ENCODE measurements at places on chromosomes 16 and 17. TPM values are rescaled to one million over a fixed set of nuclear protein-coding genes. Genes with fewer than 3 reads are reported as not detected.

Gene ITGA2B
- total RNA-seq = 2.9 TPM

Gene GDPD1
- total RNA-seq = 1.5 TPM

Gene SOST
- total RNA-seq = not detected

Gene PNPO
- 56.8 TPM for total RNA-seq
